ENCODE measurements at places on chromosomes 16 and 17. TPM values are rescaled to one million over a fixed set of nuclear protein-coding genes. Genes with fewer than 3 reads are reported as not detected.

Gene ODAD4
- total RNA-seq, result 0.97 TPM

Gene SLC16A11
- 0.32 TPM for total RNA-seq

Gene LPCAT2
- total RNA-seq, result 29.1 TPM

Gene ITGAE
- 10.2 TPM for total RNA-seq

Gene CES4A
- total RNA-seq, result 6.8 TPM

Gene LGALS9B
- total RNA-seq, result not detected

Gene NOG
- 8.3 TPM for total RNA-seq

Gene KRT14
- 5.5 TPM for total RNA-seq

Gene GALR2
- not detected for total RNA-seq

Gene ADAD2
- not detected for total RNA-seq

Gene SP2
- total RNA-seq, result 2.8 TPM

Gene ITGAD
- total RNA-seq, result not detected

Gene CXCL16
- total RNA-seq, result 1.1 TPM

Gene PHF23
- 55.7 TPM for total RNA-seq

Gene GP2
- not detected for total RNA-seq

Gene LCAT
- 11.2 TPM for total RNA-seq

Gene SEZ6L2
- 1.1 TPM for total RNA-seq

Gene HAP1
- under 0.01 TPM for total RNA-seq

Gene PRSS21
- not detected for total RNA-seq

Gene NPIPA3
- total RNA-seq, result 0.24 TPM

Gene KRTAP3-2
- not detected for total RNA-seq

Gene EPX
- total RNA-seq, result not detected

Gene ZG16
- total RNA-seq, result not detected

Gene RNF222
- total RNA-seq, result not detected

Gene RRAD
- total RNA-seq, result 23.2 TPM

Gene CETP
- total RNA-seq, result not detected

Gene KAT8
- total RNA-seq, result 33.2 TPM

Gene EME1
- 0.85 TPM for total RNA-seq

Gene PRPSAP1
- total RNA-seq, result 25.6 TPM

Gene MT1M
- total RNA-seq, result 1.6 TPM

Gene HBA1
- total RNA-seq, result not detected

Gene KRT20
- not detected for total RNA-seq

Gene SHBG
- total RNA-seq, result not detected

Gene STAT5A
- 37.8 TPM for total RNA-seq

Gene SNN
- 12.6 TPM for total RNA-seq

Gene UNC119
- total RNA-seq, result 22.0 TPM

Gene PRSS33
- not detected for total RNA-seq

Gene FZD2
- 70.3 TPM for total RNA-seq

Gene TBC1D3B
- not detected for total RNA-seq

Gene CDRT4
- 1.5 TPM for total RNA-seq

Gene CLN3
- total RNA-seq, result 16.0 TPM

Data from hair follicle dermal papilla cell (primary cell).